ENCODE measurements at places on chromosomes 2 and 18. TPM values are rescaled to one million over a fixed set of nuclear protein-coding genes. Genes with fewer than 3 reads are reported as not detected.

- no peak for DNase-seq
These were observed 7.8 kb upstream of the ARMC9 start for GRCh38 chr2:231190531-231191197.

Gene NXPH2
- total RNA-seq: 5.4 TPM

DNA sequence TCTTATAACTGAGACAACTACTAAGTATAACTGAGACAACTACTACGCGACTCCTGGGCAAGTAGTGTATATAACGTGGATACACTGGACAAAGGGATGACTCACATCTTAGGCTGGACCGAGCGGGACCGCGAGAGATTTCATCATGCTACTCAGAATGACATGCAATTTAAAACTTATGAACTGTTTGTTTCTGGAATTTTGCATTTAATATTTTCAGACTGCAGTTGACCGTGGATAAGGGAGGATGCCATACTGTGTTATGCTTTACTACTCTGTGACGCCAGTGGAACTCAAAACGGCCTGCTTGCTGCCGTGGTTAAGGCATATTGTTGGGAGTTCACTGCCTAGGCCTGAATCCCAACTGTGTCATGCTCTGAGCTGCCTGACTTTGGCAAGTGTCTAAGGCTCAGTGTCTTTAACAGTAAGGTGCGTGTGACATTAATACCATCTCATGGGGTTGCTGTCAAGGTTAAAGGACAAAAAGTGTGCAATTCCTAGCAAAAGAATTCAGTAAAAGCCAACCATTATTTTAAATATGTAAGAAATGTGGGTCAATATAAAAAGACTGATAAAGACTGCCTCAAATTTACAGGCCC lies 64.6 kb downstream of the BMP10 start:
- DNase-seq: no peak

- no peak for DNase-seq
These were observed 55.7 kb downstream of the ATAD2B start for GRCh38 chr2:23871206-23871605.

DNA sequence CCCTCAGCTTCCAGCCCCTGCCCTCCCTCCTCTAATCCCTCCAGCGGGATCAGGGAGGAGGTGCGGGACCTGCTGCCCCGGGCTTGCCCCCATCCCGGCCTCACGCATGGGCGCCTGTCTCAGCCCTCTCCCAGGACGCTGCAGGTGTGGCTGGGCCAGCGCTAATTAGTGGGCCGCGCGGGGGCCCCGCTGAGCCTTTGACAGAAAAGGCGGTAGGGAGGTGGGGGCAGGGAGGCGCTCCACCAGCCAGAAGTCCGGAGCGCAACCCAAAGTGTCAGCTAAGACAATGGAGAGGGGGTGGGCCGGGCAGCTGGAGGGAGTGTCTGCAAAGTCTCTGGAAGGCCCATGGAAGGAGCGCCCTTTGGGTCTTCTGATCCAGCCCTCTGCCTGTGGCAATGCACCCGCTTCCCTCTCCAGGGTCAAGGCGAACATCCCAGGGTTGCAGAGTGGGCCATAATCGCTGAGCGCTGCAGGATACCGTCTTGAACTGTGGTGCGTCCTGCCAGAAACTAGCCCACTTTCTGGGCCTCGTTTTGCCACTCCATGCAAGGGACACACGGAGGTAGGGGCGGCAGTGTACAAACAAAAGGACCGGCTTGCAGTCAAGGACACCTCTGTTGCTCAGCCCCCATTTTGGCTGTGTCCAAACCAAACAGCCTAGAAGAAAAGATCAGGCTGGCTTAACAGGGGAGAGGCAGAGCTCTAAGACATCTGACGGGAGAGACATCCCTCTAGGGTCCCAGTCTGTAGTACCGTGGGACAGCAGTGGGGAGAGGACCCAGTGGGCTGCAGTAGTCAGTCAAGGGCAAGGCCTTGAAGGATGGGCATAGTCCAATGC lies 3.5 kb downstream of the ATP6V1B1 start:
- no peak for DNase-seq

GRCh38 chr2:187445051-187445450 lies 3.0 kb downstream of the CALCRL start:
- no peak for DNase-seq

Gene ARPC2
- total RNA-seq: 248 TPM

Gene RIT2
- total RNA-seq: not detected

DNA sequence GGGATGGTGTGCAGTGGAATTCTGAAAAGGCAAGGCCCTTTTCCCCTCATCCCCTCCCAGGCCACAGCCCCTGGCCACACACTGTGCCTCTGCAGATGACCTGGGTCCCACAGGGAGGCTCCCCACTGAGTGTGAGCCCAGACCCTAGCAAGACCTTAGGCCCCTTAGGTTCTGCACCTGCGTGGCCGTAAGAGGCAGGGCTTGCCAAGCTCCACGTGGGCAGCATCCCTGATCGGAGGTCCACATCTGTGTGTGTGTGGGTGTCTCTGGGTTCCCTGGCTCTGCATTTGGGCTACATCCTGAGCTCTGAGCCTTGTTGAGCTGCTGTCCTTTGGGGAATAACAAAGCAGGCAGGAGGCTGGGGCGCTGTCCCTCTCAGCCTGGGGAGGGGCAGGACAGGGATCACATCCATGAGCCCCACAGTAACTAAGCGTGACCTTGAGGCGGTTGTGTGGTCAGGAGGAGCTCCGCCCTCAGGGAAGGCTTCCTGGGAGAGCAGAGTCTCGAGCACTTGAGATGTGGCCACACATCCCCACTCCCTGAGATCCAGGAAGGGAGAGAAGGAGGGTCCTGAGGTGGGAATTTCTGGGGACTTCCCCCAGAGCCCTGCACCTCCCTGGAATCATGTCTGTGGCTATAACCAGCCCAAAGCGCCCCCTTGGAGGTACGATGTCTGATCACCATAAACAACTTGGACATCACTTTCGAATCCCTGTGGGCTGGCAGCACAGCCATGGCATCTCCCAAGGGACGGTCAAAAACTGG lies 84.8 kb downstream of the STPG4 start:
- no peak for DNase-seq

DNA sequence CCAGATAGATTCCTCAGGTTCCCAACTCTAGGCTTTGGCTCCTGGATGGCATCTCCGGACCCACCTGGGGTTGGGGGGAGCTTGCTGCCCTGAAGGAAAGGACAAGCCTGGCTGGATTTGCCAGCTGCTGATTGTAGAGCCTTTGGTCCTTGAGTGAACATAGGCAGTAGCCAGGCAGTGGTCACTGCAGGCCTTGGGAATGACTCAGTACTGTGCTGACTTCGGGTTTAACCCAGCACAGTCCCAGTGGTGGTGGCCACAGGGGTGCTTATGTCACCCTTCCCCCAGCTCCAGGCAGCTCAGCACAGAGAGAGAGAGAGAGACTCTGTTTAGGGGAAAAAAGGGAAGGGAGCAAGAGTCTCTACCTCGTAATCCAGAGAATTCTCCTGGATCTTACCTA lies 27.7 kb upstream of the ACTR2 start:
- no peak for DNase-seq

- no peak for DNase-seq
These were observed 34.0 kb downstream of the EML6 start for GRCh38 chr2:54757500-54757899.

Gene PKDCC
- 14.8 TPM for total RNA-seq

- DNase-seq: no peak
These were observed 126.5 kb downstream of the DTNB start for GRCh38 chr2:25546852-25547251.

GRCh38 chr2:200479692-200480265 lies 30.1 kb downstream of the KCTD18 start:
- DNase-seq: peak; percentile 24

GRCh38 chr2:168663993-168664392 lies 138.4 kb upstream of the NOSTRIN start:
- no peak for DNase-seq

- no peak for DNase-seq
These were observed 225.1 kb downstream of the TFCP2L1 start for GRCh38 chr2:121059651-121060649.

- no peak for DNase-seq
These were observed 1541.1 kb downstream of the LRP1B start for GRCh38 chr2:140589696-140590095.

DNA sequence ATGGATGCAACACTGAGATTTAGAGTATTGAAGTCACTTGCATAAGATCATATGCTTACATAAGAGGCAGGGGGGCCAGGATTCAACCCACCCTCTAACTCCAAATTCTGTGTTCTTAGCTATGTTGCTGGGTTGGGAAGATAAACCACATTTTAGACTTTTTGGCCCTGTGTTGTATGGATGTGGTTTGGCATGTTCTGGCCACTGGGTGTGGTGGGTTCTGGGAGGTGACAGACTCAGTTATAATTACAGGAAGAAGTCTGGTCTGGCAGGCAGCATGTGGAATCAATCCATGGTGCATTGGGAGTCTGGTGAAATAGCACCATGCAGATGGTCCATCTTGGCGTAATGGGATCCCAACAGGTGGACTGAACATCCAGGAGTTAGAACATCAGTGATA lies 138.9 kb downstream of the LTBP1 start:
- no peak for DNase-seq

DNA sequence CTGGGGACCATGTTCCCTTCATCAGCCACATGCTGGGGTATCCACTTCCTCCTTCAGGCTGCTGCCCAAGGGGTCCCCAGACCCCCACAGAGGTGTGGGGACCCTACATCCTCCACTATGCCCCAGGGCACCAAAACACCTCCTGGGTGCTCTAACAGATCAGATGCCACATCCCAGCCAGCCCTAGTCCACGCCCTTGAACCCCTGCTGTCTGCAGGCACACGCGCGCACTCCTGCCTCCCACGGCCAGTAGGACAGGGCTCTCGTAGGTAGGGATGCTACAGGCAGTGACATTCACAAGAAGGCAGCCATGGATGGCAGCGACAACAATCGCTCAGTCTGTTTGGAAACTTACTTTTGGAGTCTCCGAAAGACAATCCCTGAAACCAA lies 3.0 kb upstream of the GPC1 start:
- DNase-seq: no peak

GRCh38 chr2:156322686-156323231 lies 9.8 kb downstream of the NR4A2 start:
- DNase-seq: no peak

DNA sequence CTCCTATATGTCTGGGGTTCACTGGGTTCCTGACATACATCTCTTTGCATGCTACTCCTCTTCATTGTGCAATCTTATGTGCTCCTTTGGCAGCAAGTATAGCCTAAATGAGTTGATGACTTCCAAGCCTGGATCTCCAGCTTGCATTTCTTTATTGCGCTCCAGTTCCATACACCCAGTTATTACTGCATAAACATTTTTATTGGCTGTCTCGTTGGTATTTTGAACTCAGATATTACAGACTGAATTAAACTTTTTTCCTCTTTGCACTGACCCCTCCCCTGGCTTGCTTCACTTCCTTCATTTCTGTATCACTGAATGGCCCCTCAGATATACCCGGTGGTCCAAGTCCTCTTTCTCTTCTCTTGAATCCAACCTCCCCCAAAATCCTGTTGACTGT lies 219.2 kb downstream of the MC4R start:
- no peak for DNase-seq
